Tibial artery (tissue), 4 donors: ENCODE measurements at places on chromosomes 11 and 22.

GRCh38 chr11:123434262-123434661 lies 4.2 kb downstream of the GRAMD1B start:
- DNase-seq, result peak; percentile 11
- no peak overlapping the region for H3K27ac ChIP-seq
- no peaks in the 10 kb centered on the region for H3K36me3 ChIP-seq
- no peaks in the 10 kb centered on the region for H3K27me3 ChIP-seq
- H3K4me1 ChIP-seq, result peaks cover 12% of the 10 kb centered on the region

DNA sequence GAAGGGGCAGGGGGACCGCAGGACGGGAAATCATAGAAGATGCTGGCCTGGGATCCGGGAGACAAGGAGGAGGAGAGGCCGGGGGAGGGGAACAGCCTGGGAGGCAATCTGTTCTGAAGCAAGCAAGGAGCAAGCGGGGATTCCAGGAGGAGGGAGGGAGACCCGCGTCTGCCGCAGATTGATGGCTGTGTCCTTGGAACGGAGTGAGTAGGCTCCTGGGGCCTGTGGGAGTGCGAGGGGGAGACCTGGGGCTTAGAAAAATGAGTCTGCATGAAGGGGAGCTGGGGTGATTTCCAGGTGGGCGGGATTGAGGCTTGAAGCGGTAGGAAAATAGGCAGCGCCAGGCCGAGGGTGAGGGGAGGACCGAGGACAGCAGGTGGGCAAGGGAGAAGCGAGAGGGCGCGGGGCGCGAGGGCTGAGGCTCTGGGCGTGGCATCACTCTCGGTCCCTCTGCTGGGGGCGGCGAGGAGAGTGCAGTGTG lies 1.6 kb upstream of the LRRC55 start:
- H3K4me3 ChIP-seq, result no peak overlapping the region
- H3K4me1 ChIP-seq, result no peaks in the 10 kb centered on the region

DNA sequence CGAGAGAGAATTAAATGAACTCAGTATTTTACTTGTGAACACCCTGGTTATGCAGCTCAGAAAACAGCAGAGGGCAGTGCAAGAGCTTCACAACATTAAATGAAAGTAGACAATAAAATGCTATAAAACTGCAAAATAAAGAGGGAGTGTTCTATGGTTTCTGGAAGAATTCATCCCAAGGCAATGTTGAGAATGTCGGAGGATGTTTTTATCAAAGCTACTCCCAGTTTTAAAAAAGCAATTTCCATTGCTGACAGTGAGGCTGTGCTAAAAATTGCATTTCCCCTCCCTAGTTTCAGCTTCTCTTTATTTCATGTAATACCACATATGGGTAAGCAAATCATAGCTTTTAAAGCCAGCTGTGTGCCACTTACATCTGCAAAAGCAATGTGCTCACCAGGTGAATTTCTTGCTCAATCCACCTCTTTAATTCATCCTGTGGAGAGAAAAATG lies 296.8 kb downstream of the RAB38 start:
- no peak for DNase-seq
- peaks cover 12% of the 10 kb centered on the region for H3K4me1 ChIP-seq
- no peaks in the 10 kb centered on the region for H3K27me3 ChIP-seq
- H3K4me3 ChIP-seq, result no peak overlapping the region

GRCh38 chr11:19216709-19217374 lies 15.1 kb upstream of the CSRP3 start:
- no peak overlapping the region for H3K4me3 ChIP-seq
- H3K27me3 ChIP-seq, result no peaks in the 10 kb centered on the region
- no peak for DNase-seq
- no peak overlapping the region for H3K27ac ChIP-seq
- H3K4me1 ChIP-seq, result no peaks in the 10 kb centered on the region

- H3K27ac ChIP-seq, result peak overlapping the region; percentile 80
- H3K4me3 ChIP-seq, result no peak overlapping the region
- no peaks in the 10 kb centered on the region for H3K27me3 ChIP-seq
- peak; percentile 51 for DNase-seq
- H3K4me1 ChIP-seq, result peaks cover 100% of the 10 kb centered on the region
Measured at GRCh38 chr11:44008698-44009097, 39.1 kb upstream of the ACCSL start.

- H3K36me3 ChIP-seq, result no peaks in the 10 kb centered on the region
- peak overlapping the region; percentile 66 for H3K27ac ChIP-seq
- DNase-seq, result peak; percentile 90
- no peaks in the 10 kb centered on the region for H3K27me3 ChIP-seq
- H3K4me3 ChIP-seq, result peak overlapping the region; percentile 48
Measured at GRCh38 chr22:35840302-35840739, 122.6 kb downstream of the APOL5 start.

- no peak overlapping the region for H3K27ac ChIP-seq
- H3K27me3 ChIP-seq, result no peaks in the 10 kb centered on the region
- H3K4me1 ChIP-seq, result no peaks in the 10 kb centered on the region
- no peak for DNase-seq
Measured at GRCh38 chr11:70763606-70764005, 365.3 kb downstream of the CTTN start.

GRCh38 chr22:38706101-38706900 lies 557 bp downstream of the GTPBP1 start:
- H3K4me3 ChIP-seq, result peak overlapping the region; percentile 85
- H3K4me1 ChIP-seq, result peaks cover 43% of the 10 kb centered on the region
- peak; percentile 47 for DNase-seq
